Esophagus squamous epithelium (tissue), 5 donors: ENCODE measurements at places on chromosomes 7 and 10. TPM values are rescaled to one million over a fixed set of nuclear protein-coding genes. Genes with fewer than 3 reads are reported as not detected.
A peak's percentile ranks its signal among the peaks of the same experiment; 100 is the strongest.

DNA sequence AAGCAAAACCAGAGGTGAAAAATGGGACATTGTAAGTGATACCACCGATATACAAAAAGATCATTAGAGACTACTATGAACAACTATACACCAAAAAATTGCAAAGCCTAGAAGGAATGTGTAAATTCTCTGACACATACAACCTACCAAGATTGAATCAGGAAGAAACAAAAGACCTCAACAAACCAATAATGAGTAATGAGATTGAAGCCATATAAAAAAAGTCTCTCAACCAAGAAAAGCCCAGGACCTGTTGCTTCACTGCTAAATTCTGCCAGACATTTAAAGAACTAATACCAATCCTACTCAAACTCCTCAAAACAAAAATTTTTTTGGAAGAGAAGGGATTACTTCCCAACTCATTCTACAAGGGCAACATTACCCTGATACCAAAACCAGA is 134.0 kb downstream of the TPST1 start:
- H3K36me3 ChIP-seq = no peaks in the 10 kb centered on the region
- DNase-seq = no peak
- no peaks in the 10 kb centered on the region for H3K27me3 ChIP-seq
- no peak overlapping the region for H3K27ac ChIP-seq
- peaks cover 5% of the 10 kb centered on the region for H3K4me1 ChIP-seq

- no peak overlapping the region for H3K27ac ChIP-seq
- H3K4me1 ChIP-seq = no peaks in the 10 kb centered on the region
- H3K36me3 ChIP-seq = no peaks in the 10 kb centered on the region
These were observed 65.6 kb downstream of the ZNF503 start for GRCh38 chr10:75335983-75336382.

DNA sequence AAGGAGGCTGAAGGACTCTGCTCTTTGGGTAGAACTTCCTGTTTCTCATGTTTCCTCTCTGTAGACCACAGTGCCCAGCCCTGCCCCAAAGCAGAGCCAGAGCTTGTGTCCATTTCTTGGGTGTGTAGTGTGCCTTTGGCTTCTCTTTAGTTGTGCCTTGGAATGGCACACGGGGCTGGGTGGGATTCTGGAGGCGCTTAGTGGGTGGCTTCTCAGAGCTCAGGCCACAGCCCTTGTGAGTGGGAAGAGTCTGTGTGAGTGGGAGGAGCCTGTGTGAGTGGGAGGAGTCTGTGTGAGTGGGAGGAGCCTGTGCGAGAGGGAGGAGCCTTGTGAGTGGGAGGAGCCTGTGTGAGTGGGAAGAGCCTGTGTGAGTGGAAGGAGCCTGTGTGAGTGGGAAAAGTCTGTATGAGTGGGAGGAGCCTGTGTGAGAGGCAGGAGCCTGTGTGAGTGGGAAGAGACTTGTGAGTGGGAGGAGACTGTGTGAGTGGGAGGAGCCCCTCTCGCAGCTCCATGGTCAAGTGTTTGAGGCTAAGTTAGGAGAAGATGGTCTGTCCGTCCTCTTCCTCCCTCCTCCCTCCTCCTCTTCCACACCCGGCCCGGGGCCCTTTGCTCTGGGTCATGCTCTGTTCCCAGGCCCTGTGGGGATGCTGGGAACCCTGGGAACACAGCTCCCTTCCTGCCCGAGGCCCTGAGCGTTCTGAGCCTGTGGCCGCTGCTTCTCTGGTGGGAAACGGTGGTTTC is 153.0 kb downstream of the GRK5 start:
- H3K27me3 ChIP-seq = no peaks in the 10 kb centered on the region
- peak overlapping the region; percentile 5 for H3K27ac ChIP-seq

DNA sequence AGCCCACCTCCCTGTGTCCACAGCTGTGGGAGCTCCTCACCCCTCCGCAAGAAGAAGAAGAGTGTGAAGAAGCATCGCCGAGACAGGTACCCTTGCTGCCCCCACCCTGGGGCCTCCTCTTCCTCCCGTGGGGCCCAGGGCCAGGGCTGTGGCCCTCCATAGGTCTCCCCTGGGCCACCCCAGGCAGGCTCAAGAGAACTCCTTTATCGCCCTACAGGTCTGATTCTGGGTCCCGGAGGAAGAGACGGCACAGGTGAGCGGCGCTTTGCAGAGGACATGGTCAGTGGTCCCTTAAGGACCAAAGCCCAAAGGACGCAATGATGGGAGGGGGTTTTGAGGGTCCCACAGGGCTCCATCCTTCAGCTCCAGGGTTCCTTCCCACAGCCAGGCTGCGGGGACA is 41.1 kb upstream of the HSPB1 start:
- H3K27me3 ChIP-seq = peaks cover 49% of the 10 kb centered on the region
- no peak overlapping the region for H3K4me3 ChIP-seq
- no peak overlapping the region for H3K27ac ChIP-seq
- peaks cover 9% of the 10 kb centered on the region for H3K4me1 ChIP-seq
- H3K36me3 ChIP-seq = no peaks in the 10 kb centered on the region

DNA sequence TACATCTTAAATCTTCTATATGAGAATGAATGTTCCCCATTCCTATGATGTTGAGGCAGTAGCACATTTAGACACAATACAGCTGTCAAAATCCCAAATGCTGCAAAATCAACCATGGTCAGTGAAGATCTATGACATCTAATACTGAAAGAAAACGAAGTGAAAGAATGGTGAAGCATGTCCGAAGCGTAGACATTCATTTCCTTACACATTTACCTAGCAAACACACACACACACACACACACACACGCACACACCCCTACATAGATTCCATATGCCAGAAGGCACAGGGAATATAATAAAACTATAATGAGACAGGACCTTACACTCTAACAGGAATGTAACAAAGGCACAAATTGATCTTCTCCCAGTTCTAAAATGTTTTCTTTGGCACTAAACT is 32.5 kb downstream of the CCDC6 start:
- peak overlapping the region; percentile 70 for H3K27ac ChIP-seq
- H3K27me3 ChIP-seq = no peaks in the 10 kb centered on the region
- no peak overlapping the region for H3K4me3 ChIP-seq
- H3K4me1 ChIP-seq = peaks cover 9% of the 10 kb centered on the region
- no peak for DNase-seq

DNA sequence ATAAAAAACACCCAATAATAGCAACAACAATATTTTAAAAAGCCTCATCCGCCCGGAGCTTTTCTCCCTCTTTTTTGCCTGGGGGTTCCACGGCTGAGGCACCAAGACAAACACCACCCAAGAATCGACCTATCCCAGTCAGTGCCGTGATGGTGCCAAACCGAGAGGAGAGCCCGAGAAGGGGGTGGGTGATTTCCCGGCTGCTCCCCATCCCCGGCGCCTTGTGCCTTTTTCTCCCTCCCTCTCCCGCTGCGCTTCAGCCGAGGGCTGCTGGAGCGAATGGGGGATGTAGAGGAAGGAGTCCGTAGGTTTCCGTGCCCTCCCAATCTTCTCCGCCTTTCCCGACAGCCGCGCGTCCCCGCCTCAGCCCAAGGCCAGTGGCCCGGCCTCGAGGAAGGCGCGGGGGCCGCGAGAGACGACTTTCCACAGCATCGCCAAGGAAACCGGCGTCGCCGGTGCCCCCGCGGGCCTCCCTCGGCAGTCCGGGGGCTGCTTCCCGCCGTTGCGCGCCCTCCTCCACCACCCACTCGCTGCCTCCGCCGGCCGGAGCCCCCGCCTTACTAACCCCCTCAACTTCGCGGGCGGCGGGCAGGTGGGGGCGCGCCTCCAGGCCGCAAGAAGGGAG is 1.3 kb downstream of the EGR2 start:
- peak overlapping the region; percentile 71 for H3K4me3 ChIP-seq
- no peaks in the 10 kb centered on the region for H3K36me3 ChIP-seq
- peaks cover 51% of the 10 kb centered on the region for H3K27me3 ChIP-seq
- no peak overlapping the region for H3K27ac ChIP-seq
- H3K4me1 ChIP-seq = peaks cover 46% of the 10 kb centered on the region
- DNase-seq = no peak

DNA sequence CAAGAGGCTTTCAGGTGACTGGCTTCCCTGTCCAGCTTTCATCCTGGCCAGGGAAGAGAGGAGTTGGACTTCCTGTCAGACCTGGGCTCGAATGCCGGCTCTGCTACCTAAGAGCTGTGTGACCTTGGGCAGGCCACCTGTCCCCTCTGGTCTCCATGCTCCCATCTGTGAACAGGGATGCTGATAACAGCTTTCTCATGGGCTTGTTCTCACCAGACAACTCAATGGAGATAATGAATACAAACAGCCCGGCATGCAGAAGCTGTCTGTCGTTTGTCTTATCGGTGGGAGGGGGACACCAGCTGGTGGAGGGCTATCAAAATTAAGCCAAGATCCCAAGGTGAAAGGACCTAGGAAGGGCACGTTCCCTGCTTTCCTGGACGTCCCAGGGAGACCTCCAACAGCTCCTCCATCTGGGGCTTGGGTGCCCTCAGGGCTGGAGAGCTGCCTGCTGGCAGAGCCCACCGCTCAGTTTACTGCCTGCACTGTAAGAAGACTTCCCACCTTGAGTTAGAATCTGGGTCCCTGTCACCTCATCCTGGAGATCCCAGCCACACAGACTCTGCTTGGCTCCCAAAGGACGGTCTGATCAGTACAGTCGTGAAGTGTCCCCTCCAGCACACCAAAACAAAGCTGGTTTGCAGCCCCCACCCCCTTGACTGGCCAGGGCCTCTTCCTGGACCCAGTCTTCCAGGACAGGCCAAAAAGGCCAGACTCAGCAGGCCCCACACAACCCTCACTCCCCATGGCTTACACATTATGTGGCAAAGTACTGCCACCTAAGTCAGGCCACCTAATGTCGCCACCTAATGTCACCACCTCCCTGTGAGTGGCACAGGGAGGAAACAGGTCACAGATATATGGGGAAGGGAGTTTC is 40.9 kb downstream of the PPIF start:
- no peaks in the 10 kb centered on the region for H3K36me3 ChIP-seq
- peaks cover 6% of the 10 kb centered on the region for H3K4me1 ChIP-seq
- DNase-seq = no peak
- H3K27ac ChIP-seq = no peak overlapping the region

GRCh38 chr7:40716052-40716451 is 581.2 kb downstream of the SUGCT start:
- no peaks in the 10 kb centered on the region for H3K36me3 ChIP-seq
- no peak overlapping the region for H3K27ac ChIP-seq
- DNase-seq = no peak
- no peak overlapping the region for H3K4me3 ChIP-seq
- no peaks in the 10 kb centered on the region for H3K4me1 ChIP-seq

DNA sequence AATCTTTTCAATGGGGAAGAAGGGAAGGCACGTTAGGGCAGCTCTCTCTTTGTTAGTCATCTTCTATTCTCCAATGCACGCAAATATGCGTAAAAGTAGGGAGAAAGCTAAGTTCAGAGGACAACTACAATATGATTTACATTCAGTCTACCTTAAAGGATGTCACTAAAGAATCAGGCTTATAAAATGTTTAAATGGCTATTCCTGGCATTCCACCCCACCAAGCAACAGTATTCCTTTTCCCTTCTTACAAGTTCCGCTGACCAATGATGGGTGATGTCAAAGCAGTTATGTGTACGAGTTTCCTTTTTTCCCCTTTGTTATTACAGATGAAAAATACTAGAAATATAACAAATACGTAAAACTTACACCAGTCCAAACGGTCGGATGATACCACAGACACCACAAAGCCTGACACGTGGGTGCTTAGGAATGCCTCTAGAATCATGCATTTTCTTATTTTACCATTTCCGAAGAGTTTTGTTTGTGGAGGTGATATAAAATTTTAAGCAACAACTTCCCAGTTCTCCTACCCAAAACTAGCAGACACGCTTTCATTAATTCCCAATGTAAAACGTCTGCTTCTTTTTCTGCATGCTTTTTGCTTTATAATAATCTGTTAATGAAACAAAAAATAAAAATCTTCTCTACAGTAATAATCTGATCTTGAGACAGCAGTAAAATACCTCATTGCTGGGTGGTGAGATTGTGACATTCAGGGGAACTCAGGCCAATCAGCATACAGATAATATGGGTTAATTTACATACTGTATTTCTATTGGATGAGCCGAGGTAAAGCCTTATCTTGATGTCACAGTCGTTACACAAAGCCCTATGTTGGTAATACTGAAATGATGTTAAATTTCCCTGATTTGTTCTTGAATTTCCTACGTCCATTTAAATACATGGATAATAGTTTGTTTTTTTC is 708 bp upstream of the GPR85 start:
- no peaks in the 10 kb centered on the region for H3K4me1 ChIP-seq
- H3K27ac ChIP-seq = no peak overlapping the region
- H3K4me3 ChIP-seq = peak overlapping the region; percentile 52

DNA sequence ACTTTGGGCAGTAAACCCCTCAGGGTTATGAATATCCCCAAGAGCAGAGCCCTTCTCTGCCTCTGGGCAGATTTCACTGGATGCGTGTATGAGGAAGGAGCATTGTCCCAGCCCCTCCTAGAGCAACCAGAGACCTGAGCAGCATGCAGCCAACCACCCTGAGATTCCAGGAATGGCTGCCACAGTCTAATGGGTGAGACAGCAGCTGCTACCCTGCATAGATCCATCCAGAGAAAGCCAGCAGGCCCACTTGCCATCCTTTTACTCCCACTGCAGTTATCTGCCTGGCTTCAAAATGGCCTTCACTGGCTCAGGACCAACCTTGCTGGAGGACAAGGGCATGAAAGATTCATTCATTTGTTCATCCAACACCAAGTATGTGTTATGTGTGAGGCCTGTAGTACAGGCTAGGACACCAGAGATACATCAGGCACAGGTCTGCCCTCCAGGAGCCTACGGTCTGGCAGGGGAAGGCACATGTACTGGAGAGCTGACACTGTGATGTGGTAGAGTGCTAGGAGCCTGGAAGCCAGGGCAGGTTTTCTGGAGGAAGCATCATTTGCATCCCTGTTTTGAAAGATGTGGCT is 26.2 kb upstream of the C10orf105 start:
- H3K27me3 ChIP-seq = no peaks in the 10 kb centered on the region
- H3K4me1 ChIP-seq = peaks cover 66% of the 10 kb centered on the region
- DNase-seq = no peak
- peak overlapping the region; percentile 72 for H3K27ac ChIP-seq

DNA sequence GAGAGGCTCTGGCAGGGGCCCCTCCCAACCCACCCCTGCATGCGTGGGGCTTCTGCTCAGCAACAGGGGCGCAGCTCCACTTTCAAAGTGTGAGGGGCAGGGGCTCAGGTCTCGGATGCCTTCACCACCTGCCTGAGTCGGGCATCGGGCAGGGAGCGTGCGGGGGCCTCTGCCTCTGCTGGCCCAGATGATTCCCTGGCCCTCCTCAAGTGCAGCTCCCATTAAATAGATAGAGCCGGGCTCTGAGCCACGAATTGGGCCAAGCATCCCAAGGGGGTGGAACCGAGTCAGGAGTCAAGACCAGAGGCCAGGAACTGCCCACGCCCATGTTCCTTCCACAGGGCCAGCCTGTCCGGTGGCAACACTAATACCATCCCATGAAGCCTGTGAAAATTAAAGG is 108.9 kb upstream of the FAM20C start:
- no peak overlapping the region for H3K27ac ChIP-seq
- peaks cover 49% of the 10 kb centered on the region for H3K27me3 ChIP-seq
- no peaks in the 10 kb centered on the region for H3K36me3 ChIP-seq
- no peak overlapping the region for H3K4me3 ChIP-seq
- H3K4me1 ChIP-seq = peaks cover 10% of the 10 kb centered on the region

- H3K27ac ChIP-seq = no peak overlapping the region
- no peaks in the 10 kb centered on the region for H3K36me3 ChIP-seq
- no peak for DNase-seq
- H3K4me3 ChIP-seq = no peak overlapping the region
- no peaks in the 10 kb centered on the region for H3K27me3 ChIP-seq
These were observed 325.4 kb upstream of the SEMA3C start for GRCh38 chr7:81244224-81244623.

The OR2A1 gene
- not detected for total RNA-seq

The ZNF488 gene
- total RNA-seq = 1.4 TPM

The GDF10 gene
- 0.29 TPM for total RNA-seq

The ADAMTS14 gene
- total RNA-seq = 0.38 TPM

The TMEM229A gene
- total RNA-seq = not detected

The FAM25G gene
- 30.8 TPM for total RNA-seq

The STAG3 gene
- 0.40 TPM for total RNA-seq
